ENCODE measurements at places on chromosomes 2 and 18.

- no peaks in the 10 kb centered on the region for H3K27me3 ChIP-seq
- DNase-seq: no peak
- no peak overlapping the region for H3K27ac ChIP-seq
- H3K4me1 ChIP-seq: no peaks in the 10 kb centered on the region
Measured at GRCh38 chr2:54040250-54040649, 69.5 kb upstream of the PSME4 start.

- no peaks in the 10 kb centered on the region for H3K36me3 ChIP-seq
- H3K4me3 ChIP-seq: no peak overlapping the region
- no peaks in the 10 kb centered on the region for H3K27me3 ChIP-seq
- no peak for DNase-seq
Measured at GRCh38 chr2:69188182-69188900, 175.4 kb downstream of the ANTXR1 start.

GRCh38 chr2:50514901-50515300 lies 517.0 kb downstream of the NRXN1 start:
- DNase-seq: no peak
- H3K36me3 ChIP-seq: no peaks in the 10 kb centered on the region
- no peak overlapping the region for H3K27ac ChIP-seq
- H3K27me3 ChIP-seq: no peaks in the 10 kb centered on the region
- no peaks in the 10 kb centered on the region for H3K4me1 ChIP-seq

GRCh38 chr2:137155356-137156104 lies 390.2 kb downstream of the THSD7B start:
- DNase-seq: no peak
- no peak overlapping the region for H3K4me3 ChIP-seq
- no peak overlapping the region for H3K27ac ChIP-seq

DNA sequence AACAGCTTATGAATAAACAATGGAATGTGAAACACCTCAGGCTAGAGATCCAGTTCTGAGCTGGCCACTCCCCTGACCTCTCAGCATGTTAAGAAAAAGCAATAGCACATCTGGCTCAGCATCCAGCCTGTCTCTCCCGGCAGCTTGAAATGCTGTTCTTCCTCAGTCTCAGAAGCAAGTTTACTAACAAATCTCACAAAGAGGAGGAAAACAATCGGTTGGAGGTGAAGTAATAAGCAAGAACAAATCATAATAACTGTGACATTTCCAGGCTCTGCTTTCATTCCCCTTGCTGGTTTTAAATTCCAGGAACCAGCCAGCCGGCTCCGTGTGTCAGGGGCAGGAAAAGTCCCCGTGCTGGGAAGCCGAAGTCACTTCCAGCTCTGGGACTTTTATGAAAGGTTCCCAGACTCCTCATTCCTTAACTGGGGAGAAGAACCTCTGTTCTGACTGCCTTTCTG lies 133.9 kb upstream of the ARL4C start:
- no peak overlapping the region for H3K4me3 ChIP-seq
- H3K36me3 ChIP-seq: no peaks in the 10 kb centered on the region
- no peak for DNase-seq
- H3K27ac ChIP-seq: no peak overlapping the region
- no peaks in the 10 kb centered on the region for H3K4me1 ChIP-seq

- H3K27ac ChIP-seq: no peak overlapping the region
- H3K4me3 ChIP-seq: no peak overlapping the region
- H3K27me3 ChIP-seq: no peaks in the 10 kb centered on the region
- no peak for DNase-seq
- H3K36me3 ChIP-seq: no peaks in the 10 kb centered on the region
Measured at GRCh38 chr2:47460766-47461165, 57.8 kb downstream of the MSH2 start.

DNA sequence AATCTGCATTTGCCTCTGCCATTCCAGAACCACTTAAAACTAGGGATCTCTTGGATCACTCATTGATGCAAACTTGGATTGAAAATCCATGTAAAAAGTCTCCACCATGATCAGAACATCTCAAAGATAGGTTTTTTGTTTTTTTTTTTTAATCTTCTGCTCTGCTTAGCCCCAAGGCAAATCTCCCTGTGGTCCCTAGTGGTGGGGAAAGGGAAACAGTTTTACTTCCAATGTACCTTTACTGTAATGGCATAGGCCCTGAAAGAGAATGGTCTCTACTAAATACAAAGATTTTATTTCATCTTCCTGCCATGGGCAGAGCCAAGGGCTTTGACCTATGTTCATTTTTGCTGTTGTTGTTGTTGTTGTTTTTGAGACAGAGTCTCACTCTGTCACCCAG lies 78.4 kb downstream of the KANSL1L start:
- no peak overlapping the region for H3K27ac ChIP-seq
- H3K27me3 ChIP-seq: no peaks in the 10 kb centered on the region
- DNase-seq: no peak
- no peaks in the 10 kb centered on the region for H3K4me1 ChIP-seq

DNA sequence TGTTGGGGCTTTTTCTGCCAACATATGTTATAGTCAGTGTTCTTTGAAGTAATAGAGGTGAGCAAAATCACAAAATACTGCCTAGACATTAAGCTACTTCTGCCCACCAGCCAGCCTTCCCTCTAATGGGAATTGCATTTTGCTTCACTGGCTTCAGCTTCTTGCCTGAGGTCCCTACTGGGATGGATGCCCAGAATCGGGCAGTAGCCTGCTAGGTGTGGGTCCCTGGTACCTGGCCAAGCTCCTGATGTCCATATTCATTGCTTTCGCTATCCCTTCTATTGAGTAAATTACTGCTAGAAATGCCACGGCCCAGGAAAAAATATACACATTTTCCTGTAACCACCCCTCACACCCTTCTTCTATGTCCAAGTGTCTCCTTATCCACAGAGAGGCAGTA lies 27.0 kb downstream of the CRYGD start:
- no peaks in the 10 kb centered on the region for H3K27me3 ChIP-seq
- no peak overlapping the region for H3K27ac ChIP-seq
- no peak for DNase-seq
- H3K4me1 ChIP-seq: no peaks in the 10 kb centered on the region

- no peaks in the 10 kb centered on the region for H3K4me1 ChIP-seq
- no peak for DNase-seq
- H3K4me3 ChIP-seq: no peak overlapping the region
- no peaks in the 10 kb centered on the region for H3K27me3 ChIP-seq
- no peak overlapping the region for H3K27ac ChIP-seq
Measured at GRCh38 chr2:203948733-203949132, 12.2 kb downstream of the ICOS start.

DNA sequence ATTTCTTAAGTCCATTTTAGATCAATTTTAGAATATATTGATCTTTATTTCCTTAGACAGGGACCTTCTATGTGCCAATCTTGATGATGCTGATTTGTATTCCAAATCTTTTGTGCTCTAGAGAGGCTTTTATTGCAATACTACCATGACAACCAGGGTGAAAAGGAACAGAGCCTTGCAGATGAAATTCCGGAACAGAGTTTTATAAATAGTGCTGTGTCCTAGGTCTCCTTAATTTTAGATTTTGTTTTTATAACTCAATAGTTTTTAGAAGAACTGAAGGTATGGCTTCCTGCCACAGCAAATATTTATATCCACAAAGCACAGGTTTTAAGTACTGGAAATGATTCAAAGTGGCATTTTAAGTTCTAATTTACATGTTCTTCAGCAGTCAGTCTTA lies 160.2 kb downstream of the PMAIP1 start:
- no peaks in the 10 kb centered on the region for H3K27me3 ChIP-seq
- no peak for DNase-seq
- H3K4me3 ChIP-seq: no peak overlapping the region
- no peaks in the 10 kb centered on the region for H3K4me1 ChIP-seq
- H3K27ac ChIP-seq: no peak overlapping the region

- no peak overlapping the region for H3K27ac ChIP-seq
- no peak for DNase-seq
- H3K27me3 ChIP-seq: no peaks in the 10 kb centered on the region
- no peaks in the 10 kb centered on the region for H3K36me3 ChIP-seq
Measured at GRCh38 chr18:22048221-22048620, 121.2 kb upstream of the GATA6 start.

- no peak overlapping the region for H3K27ac ChIP-seq
- no peaks in the 10 kb centered on the region for H3K4me1 ChIP-seq
- H3K4me3 ChIP-seq: no peak overlapping the region
- no peaks in the 10 kb centered on the region for H3K27me3 ChIP-seq
- H3K36me3 ChIP-seq: no peaks in the 10 kb centered on the region
- DNase-seq: no peak
Measured at GRCh38 chr2:220646424-220646823, 925.7 kb downstream of the EPHA4 start.

DNA sequence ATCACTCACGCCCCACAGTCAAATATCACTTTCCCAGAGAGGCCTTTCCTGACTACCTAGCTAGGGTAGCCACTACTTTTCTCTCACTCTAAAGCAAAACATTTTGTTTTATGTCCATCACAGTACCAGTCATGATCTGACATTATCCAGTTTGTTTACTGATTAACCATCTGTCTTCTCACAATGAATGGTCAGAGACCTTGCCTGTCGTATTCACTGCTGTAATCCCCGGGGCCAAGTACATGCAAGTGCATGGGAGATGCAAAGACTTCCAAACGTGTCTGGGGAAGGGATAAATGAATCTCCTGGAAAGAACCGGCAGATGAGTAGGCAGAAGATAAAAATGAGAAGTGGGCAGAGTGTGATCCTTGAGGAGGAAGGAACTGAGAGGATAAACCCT lies 39.7 kb downstream of the THUMPD2 start:
- peaks cover 8% of the 10 kb centered on the region for H3K36me3 ChIP-seq
- H3K4me3 ChIP-seq: no peak overlapping the region
- H3K27me3 ChIP-seq: no peaks in the 10 kb centered on the region
- peaks cover 3% of the 10 kb centered on the region for H3K4me1 ChIP-seq
- no peak overlapping the region for H3K27ac ChIP-seq
- DNase-seq: no peak

GRCh38 chr2:127531221-127531648 lies 4.2 kb upstream of the MYO7B start:
- no peaks in the 10 kb centered on the region for H3K4me1 ChIP-seq
- H3K36me3 ChIP-seq: no peaks in the 10 kb centered on the region
- H3K27me3 ChIP-seq: no peaks in the 10 kb centered on the region
- DNase-seq: no peak
- H3K27ac ChIP-seq: no peak overlapping the region

GRCh38 chr2:134737671-134738070 lies 18.9 kb upstream of the TMEM163 start:
- no peaks in the 10 kb centered on the region for H3K36me3 ChIP-seq
- DNase-seq: no peak
- H3K27me3 ChIP-seq: no peaks in the 10 kb centered on the region
- H3K4me1 ChIP-seq: no peaks in the 10 kb centered on the region
- H3K4me3 ChIP-seq: no peak overlapping the region

DNA sequence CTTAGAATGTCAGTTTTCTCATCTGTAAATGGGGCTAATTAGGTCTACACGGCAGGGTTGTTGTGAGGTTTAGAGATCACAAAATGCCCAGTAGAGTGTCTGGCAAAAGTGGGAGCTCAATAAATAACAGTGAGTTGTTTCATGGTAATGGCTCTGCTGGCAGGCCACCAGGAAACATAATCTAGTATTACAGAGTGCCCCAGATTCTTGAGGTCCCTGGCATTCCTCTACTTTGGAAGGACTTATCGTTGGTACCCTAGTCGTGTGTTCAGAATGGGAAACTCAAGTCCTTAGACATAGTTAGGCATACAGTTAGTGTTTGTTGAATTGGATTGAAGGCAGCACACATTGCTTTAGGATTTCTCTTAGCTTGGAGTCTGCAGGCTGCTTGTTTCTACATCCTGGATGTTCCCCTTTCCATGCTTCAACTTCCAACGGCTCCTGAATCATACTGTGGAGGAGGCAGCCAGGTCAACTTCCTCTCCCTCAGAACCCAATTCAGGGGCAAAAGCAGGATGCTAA lies 161.5 kb upstream of the FOSL2 start:
- H3K27ac ChIP-seq: no peak overlapping the region
- H3K36me3 ChIP-seq: no peaks in the 10 kb centered on the region
- H3K4me3 ChIP-seq: no peak overlapping the region
- H3K27me3 ChIP-seq: no peaks in the 10 kb centered on the region
- H3K4me1 ChIP-seq: peaks cover 21% of the 10 kb centered on the region

DNA sequence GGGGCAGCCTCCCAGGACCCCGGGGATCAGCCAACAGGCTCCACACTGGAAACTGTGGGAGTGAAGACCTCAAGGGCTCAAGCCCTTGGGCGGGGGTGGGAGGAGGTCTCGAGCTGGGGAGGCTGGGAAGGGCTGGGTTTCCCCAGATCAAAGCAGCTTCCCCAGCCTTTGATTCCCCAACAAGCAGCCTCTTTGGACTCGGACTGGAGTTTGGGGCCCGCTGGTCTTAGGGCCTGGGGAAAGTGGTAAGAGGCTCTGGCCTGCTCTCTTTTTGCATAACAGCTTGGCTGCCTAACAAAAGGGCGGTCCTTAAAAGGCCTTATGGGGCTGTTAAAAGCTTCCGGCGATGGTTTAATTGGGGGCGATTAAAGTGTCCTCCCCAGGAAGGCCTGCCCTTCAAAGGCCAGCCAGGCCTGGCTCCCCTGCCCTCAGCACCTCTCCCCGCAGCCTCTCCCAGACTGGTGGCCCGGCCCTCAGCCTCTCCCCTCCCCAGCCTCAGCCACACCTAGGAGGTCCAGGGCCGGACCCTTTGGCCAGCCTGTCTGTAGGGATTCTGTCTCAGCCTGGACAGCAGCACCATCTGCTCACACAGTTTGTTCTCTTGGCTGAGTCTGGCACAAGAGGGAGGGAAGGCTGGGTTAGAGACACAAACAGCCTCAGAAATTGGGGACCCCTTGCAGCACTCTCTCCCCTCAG lies 39.6 kb downstream of the ZFP36L2 start:
- no peaks in the 10 kb centered on the region for H3K27me3 ChIP-seq
- no peak overlapping the region for H3K4me3 ChIP-seq
- no peak overlapping the region for H3K27ac ChIP-seq

DNA sequence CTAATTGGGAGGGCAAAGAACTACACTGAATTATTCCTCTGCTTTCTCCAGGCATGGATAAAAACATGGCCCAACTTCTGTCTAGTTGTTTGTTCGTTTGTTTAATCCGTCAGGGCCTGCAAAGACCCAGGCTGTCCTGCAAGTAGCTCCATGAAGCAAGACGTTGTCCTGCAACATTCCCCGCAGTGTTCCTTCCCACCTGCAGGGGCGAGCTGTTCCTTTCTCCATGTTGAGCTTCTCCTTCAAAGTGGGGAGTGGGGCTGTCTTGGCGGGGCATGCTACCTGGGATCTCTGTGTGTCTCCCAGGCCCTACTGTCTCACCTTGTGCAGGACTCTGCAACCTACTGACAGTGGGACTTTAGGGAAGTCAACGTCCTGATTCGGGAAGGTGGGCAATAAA lies 264.0 kb upstream of the SMIM21 start:
- H3K4me1 ChIP-seq: no peaks in the 10 kb centered on the region
- H3K27me3 ChIP-seq: no peaks in the 10 kb centered on the region
- H3K27ac ChIP-seq: no peak overlapping the region
- no peak for DNase-seq

Data from adrenal gland (tissue), 19 donors.